ENCODE measurements at places on chromosomes 11 and 22. TPM values are rescaled to one million over a fixed set of nuclear protein-coding genes. Genes with fewer than 3 reads are reported as not detected.

Gene LGR4
- 50.0 TPM for total RNA-seq

DNA sequence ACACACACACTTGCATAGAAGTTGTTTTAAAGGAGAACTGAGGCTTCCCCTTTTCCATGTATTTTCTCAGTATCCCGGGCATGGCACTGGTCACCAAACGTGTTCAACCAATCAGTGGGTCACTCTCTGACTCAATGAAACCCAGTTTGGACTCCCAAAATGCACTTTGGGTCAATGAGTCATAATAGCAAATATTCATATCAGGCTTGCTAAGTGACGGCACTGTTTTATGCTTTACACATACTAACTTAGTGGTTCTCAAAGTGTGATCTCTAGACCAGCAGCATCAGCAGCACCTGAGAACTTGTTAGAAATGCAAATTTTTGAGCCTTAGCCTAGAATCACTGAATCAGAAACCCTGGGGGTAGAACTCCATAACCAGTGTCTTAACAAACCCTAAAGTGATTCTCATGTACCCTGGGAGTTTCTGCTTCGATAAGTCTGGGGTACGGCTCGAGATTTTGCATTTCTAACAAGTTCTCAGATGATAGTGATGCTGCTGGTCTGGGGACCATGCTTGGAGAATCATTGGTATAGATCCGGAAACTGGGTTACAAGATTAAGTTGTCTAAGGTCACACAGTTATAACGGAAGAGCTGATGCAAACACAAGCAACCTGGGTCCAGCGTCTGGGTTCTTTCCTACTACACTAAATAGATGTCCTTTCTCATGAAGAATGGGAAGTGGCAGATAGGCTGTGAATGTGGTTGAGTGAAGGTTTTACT lies 35.6 kb downstream of the ETS1 start:
- DNase-seq: no peak

Gene OR5P2
- 1.4 TPM for total RNA-seq

- DNase-seq: no peak
Measured at GRCh38 chr11:128738942-128739341, 45.1 kb downstream of the FLI1 start.

- no peak for DNase-seq
Measured at GRCh38 chr11:113351068-113351450, 36.5 kb upstream of the ANKK1 start.

All from astrocyte (in vitro differentiated cells and primary cell).